ENCODE measurements at places on chromosomes 3 and 15.

GRCh38 chr15:41690636-41691035 lies 30.4 kb downstream of the MGA start:
- DNase-seq, result no peak

DNA sequence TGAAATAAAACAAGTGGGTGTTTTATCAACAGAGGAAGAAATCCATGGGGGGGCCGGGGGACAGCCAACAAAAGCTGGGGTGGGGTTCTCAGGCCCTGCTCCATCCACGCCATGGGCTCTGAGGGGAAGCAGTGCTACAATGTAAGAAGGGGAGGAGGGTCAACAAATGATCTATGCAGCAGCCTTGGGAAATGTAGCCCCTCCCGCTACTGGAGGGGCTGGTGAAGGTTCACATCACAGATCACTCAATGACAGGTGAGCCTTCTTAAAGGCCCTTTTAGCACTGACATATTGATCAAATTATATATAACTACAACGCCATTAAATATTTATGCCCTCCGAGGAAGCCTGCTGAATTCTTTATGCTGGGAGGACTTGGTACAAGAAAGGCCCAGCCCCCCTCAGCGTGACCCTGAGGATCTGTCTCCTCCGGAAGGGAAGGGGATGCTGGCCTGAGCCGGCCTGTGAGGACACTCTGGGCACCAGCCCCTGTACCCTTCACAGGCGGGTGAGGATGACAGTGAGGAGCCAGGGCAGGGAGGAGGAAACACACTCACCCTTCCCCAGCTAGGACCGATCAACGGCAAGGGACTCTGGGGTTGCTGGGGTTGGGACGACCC lies 15.3 kb downstream of the TLE3 start:
- no peak for DNase-seq

- DNase-seq, result no peak
Observed at GRCh38 chr15:81924729-81925128, 121.1 kb downstream of the MEX3B start.

GRCh38 chr15:81863162-81863561 lies 182.7 kb downstream of the MEX3B start:
- DNase-seq, result no peak

DNA sequence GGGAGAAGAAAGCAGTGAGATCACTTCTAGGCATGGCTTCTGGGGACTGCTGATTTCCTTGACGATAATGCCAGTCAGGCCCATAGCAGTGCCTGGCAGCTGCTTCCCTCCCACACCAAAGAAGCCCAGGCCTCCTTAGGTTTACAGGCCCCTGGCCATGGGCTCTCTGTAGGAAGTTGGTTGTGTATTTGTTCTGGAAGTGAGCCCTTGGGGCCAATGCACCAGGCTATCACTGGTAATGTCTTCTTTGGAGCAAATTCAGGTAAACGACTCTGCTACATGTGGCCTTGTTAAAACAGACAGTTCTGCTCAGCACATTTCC lies 89.3 kb downstream of the CCNL1 start:
- no peak for DNase-seq

- no peak for DNase-seq
Observed at GRCh38 chr3:38960042-38960622, 91.6 kb downstream of the SCN11A start.

DNA sequence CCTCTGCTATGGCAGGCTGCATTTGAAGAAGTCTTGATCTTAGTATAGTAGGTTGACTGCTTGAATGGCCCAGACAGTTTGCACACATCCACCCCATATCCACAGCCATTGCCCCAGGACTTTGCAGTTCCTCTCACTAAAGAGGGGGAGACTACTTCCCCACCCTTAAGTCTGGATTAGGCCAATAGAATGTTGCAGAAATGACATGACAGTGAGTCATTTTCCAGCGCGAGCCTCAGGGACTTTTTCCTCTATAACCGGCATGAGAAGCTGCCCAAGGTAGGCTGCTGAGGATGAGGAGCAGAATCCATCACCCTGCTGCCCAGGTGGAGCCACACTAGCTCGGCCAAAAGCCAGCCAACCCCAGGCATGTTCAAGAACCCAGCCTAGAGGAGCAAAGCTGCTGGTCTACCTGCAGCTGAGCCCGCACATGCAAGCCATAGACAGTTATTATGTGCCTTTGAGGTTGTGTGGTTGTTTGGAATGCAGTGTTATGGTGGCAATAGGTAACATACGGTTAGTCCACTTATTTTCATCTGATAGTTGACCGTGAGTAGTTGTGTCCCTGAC lies 113.9 kb downstream of the TLE3 start:
- peak; percentile 30 for DNase-seq

DNA sequence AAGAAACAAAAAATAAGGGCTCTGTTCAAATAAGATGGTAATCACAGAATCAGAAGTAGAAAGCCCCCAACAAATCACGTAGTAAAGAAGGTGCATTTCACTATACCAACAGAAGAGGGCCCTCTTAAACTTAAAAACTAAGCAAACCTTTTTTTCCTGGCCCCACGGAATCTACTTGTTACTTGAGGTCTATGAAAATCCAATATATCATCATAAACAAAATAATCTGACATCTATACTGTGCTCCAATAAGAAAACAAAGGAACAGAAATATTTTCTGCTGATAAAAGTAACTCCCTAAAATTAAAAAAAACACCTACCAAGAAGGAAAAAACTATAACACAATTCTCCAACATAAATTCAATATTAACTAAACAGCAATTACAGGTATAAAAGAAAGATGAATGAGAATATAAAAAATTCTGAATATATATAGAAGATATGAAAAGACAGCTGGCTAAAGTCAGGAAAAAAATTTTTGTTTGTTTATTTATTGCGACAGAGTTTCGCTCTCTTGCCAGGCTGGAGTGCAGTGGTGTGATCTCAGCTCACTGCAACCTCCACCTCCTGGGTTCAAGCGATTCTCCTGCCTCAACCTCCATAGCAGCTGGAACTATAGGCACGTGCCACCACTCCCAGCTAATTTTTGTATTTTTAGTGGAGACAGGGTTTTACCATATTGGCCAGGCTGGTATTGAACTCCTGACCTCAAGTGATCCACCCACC lies 81.8 kb downstream of the CLASP2 start:
- peak; percentile 64 for DNase-seq

GRCh38 chr15:96306321-96306720 lies 24.2 kb upstream of the NR2F2 start:
- DNase-seq, result no peak
